ENCODE measurements at places on chromosomes 13 and 19. TPM values are rescaled to one million over a fixed set of nuclear protein-coding genes. Genes with fewer than 3 reads are reported as not detected.

DNA sequence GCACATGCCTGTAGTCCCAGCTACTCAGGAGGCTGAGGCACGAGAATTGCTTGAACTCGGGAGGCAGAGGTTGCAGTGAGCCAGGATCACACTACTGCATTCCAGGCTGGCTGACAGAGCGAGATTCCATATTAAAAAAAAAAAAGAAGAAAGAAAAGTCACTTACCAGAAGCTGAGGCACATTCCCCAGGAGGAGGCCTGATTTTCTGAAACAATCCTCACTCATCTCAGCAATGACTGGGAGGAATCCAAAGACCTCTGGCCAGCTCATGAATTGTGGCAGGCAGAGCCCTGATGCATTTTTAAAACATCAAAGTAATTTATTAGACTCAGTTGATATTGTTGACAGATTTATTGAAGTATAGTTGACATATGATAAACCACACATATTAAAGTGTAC, 206.3 kb downstream of the FOXO1 start:
- DNase-seq = no peak

DNA sequence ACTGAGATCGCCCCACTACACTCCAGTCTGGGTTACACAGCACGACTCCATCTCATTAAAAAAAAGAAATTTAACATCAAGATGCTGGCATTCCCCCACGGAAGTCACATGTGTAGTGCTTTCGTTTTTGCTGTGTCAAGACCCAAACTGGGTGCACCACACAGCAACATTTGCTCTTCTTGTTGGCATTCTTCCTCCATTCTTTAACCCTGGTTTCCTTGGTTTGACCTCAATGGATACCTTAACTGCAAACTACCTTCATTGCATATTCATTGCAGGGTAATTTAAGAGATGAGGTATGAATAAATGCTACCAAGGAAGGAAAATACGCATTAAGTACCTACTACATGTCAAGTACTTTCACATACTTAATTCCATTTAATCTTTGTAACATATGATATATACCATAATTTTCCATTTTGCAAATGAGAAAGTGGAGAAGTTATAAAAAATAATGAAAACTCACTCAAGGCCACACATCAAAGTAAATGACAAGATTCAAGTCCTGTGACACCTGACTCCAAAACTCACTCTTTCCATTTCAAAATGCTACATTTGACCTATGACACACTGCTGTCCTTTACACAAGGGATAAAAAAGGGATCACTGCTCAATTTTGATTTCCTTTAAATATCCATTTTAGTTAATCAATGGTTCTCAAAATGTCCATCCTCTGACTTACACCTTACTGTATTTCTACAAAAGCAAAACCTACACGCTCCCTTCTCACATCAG, 59.2 kb downstream of the STK24 start:
- no peak for DNase-seq

DNA sequence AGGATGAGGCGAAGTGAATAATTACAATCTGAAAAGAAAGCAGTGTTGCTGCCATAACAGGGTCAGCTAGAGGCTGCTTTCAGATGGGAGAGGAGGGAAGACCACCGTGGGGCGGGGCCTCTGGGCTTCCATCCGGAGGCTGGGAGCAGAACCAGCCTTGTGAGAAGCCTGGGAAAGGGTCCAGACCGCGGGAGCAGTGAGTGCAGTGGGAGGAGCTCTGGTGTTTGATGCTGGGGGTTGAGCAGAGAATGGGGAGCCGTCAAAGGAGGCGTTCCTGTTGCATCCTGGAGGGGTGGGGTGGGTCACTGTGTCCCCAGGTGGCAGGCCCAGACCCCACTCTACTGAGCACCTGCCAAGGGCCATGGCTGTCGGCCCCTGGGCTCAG, 18.1 kb downstream of the NKPD1 start:
- DNase-seq = no peak

DNA sequence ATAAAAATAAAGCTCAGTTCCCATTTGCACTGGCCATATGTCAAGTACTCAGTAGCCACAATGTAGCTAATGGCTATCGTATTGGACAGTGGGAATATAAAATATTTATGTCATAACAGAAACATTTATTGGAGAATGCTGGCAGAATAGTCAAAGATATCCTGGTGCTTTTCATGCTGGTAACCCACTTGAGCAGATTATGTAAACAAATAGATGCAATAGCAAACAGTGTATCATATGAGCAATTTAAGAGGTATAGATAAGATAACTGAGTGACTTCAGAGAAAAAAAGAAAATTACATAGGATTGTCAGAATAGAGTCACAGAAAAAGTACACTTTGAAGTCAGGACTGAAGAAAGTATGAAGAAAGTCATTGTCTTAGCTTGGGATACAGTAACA, 426.6 kb downstream of the NDFIP2 start:
- DNase-seq = no peak

- peak; percentile 82 for DNase-seq
Measured at GRCh38 chr13:67119481-67119894, 110.6 kb downstream of the PCDH9 start.

DNA sequence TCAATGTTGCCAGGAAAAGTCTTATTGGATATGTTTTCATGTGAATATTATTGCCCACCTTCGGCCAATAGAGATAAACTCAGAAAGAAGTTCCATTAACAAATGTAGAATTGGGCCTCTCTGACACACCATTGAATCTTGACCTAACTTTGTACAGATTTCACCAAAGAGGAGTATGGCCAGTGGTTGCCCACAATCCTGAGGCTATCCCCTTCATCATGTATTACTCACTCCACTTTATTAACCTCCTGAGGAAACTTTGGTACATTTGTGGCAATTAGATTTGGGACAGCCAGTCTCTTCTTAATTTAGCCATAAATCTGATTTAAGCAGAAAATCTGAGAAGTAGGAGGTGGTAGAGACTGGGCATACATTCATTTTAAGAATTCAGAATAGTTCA, 53.3 kb upstream of the POSTN start:
- DNase-seq = no peak

DNA sequence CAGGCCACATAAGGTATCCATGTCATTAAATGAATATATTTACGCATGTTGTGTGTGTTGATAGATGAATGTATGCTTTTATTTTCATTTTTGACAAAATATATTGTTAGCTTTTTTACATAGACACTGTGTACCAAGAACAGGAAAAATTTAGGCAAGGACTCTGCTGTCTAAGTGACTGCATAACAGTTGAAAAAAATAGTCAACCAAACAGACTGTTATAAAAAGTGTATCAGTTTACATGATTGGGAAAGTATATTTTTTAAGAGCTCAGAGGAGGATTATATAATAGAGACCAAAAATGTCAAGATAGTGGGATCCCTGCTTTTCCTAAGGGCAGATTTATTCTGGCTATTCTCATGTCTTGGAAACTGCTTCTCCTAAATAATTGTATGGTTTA, 858.0 kb downstream of the SLITRK1 start:
- DNase-seq = no peak

Gene NFKBIB
- total RNA-seq = 15.3 TPM

Gene CEACAM4
- not detected for total RNA-seq

Gene SPINT2
- total RNA-seq = 24.5 TPM

Data from dermis microvascular lymphatic vessel endothelial cell (primary cell).